Hair follicular keratinocyte (primary cell): ENCODE measurements at places on chromosomes 13 and 19. TPM values are rescaled to one million over a fixed set of nuclear protein-coding genes. Genes with fewer than 3 reads are reported as not detected.

The MYO1F gene
- 0.31 TPM in 1 of 2 replicates, not detected in the other for total RNA-seq

The HIPK4 gene
- not detected in 2 replicates for total RNA-seq

The ZNF837 gene
- 2.5 and 3.7 TPM in 2 replicates for total RNA-seq

The MEIS3 gene
- total RNA-seq: 0.80 and 7.3 TPM in 2 replicates

The ARRDC5 gene
- total RNA-seq: not detected in 2 replicates

The PLK5 gene
- not detected in 2 replicates for total RNA-seq

The TMTC4 gene
- total RNA-seq: 9.0 and 12.9 TPM in 2 replicates

The RXFP2 gene
- not detected in 2 replicates for total RNA-seq

The ZGLP1 gene
- total RNA-seq: 1.5 and 1.6 TPM in 2 replicates

The ICAM5 gene
- 1.0 and 8.8 TPM in 2 replicates for total RNA-seq

The CYP4F8 gene
- not detected in 2 replicates for total RNA-seq

The APOC4 gene
- total RNA-seq: not detected in 2 replicates

The ZNF626 gene
- 6.9 and 7.3 TPM in 2 replicates for total RNA-seq

The TTYH1 gene
- not detected in 2 replicates for total RNA-seq

The DCT gene
- not detected in 2 replicates for total RNA-seq

The ADGRE3 gene
- total RNA-seq: not detected in 2 replicates

The ZNF154 gene
- total RNA-seq: 1.0 and 2.0 TPM in 2 replicates

The C19orf73 gene
- total RNA-seq: 4.1 and 5.4 TPM in 2 replicates

The COL4A2 gene
- 170 and 178 TPM in 2 replicates for total RNA-seq

The CGB8 gene
- total RNA-seq: not detected in 2 replicates

The ZNF729 gene
- total RNA-seq: not detected in 2 replicates
